RKO (cell line): ENCODE measurements at places on chromosomes 6 and 20.
A peak's percentile ranks its signal among the peaks of the same experiment; 100 is the strongest.

GRCh38 chr6:120735641-120736040 is 598.6 kb downstream of the TBC1D32 start:
- peak; percentile 29 for DNase-seq

GRCh38 chr20:54172856-54173652 is 732 bp downstream of the CYP24A1 start:
- no peak for DNase-seq

DNA sequence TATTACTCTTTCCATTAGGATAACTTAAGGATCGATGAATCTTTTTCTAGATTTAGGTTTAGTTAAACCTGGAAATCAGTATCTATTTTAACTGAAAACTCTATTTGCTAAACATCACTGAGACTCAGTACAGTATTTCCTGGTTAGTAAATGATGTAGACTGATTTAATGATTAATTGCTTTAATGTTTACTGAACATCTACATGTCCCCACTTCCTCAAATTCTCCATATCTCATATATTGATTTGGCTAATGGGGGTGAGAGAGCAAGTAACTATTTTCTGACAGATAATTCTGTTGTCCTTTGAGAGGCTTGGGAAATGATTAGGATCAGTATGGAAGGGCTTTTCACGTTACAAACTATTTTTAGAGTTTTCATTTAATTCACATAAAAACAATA is 10.3 kb downstream of the MKKS start:
- no peak for DNase-seq

DNA sequence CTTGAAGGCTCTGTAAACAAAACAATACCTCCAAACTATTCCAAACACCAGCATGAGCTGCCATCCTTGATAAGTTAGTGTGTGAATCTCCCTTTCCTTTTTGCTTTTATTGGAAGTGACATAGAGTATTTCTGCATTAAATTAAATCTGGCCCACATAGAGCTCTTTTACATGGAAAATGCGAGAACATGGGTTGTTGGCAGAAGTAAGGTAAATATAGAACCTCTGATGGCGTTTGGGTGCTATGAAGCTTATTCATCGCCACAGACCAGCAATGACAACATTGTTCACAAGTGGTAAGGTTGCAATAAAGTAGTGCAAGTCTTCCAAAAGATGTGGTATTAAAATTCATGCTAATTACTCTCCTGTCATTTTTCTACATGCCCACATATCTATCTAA is 445.8 kb upstream of the JAG1 start:
- no peak for DNase-seq

DNA sequence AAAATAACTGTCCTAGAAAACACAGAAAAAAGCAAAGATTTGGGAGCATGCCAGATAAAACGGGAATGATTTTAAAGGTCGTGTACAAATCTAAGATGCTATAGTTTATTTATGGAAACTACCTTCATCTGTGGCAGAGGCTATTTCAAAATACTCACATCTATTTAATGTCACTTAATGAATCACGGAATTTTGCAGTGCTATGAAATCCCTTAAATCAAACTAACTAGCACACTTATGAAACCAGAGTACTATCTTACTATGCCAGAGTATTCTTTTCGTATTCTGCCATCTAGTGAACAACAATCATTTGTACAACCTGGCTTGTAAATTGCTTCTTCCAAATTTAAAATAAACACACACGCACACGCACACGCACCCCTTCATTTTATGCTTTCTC is 77.9 kb upstream of the BMP5 start:
- DNase-seq, result peak; percentile 55

DNA sequence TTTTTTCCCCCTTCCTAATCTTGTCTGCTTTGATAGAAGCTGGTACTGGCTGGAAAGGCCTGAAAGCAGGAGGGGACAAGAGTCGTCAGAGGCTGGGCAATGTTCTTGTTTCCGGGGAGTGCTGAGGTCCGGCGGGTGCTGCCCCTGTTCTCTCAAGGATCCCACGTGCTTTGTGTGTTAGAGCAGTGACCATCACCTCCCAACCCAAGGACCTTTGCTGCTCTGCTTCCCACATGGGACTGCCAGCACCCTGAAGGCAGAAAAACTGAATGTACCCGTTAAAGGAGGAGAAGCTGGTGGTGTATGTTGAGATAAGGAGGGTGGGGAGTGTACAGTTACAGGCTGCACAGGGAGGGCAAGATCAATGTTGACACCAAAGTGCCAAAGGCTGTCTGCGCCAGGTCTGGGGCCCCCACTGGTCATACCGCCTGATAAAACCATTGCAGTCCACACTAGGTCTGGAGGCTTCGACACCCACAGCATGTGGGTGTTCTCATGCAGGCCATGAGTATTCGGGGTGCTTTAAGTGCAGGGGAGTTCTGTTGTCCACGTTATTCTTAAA is 15.0 kb downstream of the C20orf173 start:
- no peak for DNase-seq

- peak; percentile 74 for DNase-seq
Observed at GRCh38 chr20:36399147-36399968, 93.2 kb downstream of the DLGAP4 start.
